Cardiac fibroblast (primary cell): ENCODE measurements at places on chromosomes 2 and 18.

GRCh38 chr2:68726608-68727367 is 7.8 kb upstream of the ARHGAP25 start:
- no peak for DNase-seq

- no peak for DNase-seq
Measured at GRCh38 chr2:62099050-62099449, 96.9 kb upstream of the B3GNT2 start.

GRCh38 chr2:30512243-30512886 is 65.3 kb downstream of the LCLAT1 start:
- no peak for DNase-seq

- DNase-seq, result peak; percentile 63
Measured at GRCh38 chr2:163401481-163401880, 334.3 kb downstream of the FIGN start.

DNA sequence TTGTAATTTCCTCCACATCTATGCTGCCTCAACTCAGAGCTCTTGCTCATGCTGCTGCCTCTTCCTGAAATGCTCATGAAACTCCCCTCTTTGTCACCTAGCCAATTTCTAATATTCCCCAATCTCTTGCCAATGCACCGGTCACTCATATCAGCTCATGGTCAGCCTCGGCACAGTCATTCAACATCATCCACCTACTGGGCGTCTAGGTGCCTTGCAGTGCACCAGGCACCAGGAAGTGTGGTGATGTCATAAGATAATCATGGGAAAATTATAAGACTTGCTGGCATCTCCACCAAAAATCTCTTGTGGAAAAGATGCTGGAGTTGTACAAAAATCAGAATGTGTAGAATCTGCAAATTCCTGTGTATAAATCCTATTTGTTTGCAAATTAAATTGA is 52.6 kb upstream of the RAB27B start:
- peak; percentile 78 for DNase-seq

GRCh38 chr18:44958455-44958854 is 277.8 kb downstream of the SETBP1 start:
- no peak for DNase-seq

DNA sequence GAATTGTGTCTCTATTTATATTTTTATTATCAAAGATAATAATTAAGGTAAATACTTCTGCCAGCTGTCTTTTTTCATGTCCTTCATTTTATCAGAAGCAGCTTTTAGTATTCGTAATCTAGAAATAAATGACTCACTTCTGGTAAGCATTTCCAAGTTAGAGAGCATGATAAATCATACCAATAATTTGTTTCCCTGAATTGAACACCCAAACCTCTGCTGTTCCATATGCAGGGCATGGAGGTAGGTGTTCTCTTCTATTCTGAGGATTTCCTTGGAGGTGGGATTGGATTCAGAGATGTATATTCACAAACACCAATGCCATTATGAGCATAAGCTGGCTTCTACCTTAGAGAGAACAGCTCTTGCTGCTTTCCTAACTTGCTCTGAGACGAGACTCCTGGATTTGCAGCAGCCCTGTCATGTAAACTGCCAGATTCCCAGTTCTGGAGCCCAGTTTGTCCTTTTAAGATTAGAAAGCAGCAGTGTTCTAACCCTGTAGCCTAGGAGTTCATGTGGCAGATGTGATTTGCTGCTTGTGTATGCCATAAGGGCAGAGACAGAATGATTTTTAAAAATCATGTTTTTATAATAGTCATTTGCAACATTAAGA is 47.5 kb downstream of the SKA1 start:
- DNase-seq, result peak; percentile 50

GRCh38 chr2:129757366-129757914 is 222.0 kb upstream of the RAB6C start:
- DNase-seq, result no peak

GRCh38 chr18:6743999-6744398 is 14.5 kb downstream of the ARHGAP28 start:
- no peak for DNase-seq

- DNase-seq, result peak; percentile 56
Measured at GRCh38 chr2:42116195-42117181, 52.7 kb upstream of the EML4 start.

DNA sequence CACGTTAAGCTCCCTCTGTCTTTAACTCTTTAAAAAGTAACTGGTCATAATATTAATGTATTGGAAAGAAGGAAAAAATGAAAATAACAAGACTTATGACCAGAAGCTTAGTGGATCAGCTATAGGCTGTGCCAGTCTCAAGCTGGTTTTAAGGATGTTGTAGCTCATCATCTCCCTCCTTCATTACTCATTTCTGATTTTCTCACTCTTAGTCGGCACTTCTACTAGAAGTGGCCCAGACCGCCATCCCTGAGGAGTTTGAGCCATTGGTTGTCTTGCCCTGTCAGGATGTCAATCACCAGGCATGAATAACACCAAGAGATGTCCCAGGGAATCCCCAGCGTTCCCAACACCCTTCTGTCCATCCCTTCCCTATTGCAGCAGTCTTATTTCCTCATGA is 151.5 kb downstream of the ASXL3 start:
- DNase-seq, result no peak

DNA sequence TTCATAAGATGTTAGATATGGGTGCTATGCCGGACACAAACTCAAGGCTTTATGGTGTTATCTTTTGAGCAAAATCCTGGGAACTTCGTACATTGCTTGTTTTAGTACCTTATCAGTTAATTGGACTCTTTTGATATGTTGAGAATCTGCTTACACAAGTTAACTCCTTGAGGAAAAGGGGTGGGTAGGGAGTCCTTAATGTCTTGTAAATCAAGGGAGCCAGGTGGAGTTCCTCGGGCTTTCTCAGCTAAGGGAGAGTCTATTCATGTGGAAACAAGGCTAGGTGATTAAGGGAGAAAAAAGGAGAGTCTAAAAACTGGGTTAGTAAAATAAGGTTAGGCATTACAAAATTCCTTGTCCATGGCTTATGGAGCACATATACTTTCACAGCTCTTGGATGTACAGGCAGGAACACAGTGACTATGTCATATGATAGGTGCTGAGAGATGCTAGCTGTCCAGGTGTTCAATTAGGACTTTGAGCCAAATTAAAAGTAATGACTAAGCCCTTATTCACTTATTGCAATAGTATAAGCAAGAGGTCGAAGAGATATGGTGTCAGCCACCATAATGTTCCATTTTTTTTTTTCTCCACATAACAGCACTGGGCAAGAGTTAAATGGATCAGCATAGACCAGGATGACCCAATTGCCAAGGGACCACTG is 59.5 kb upstream of the DYNAP start:
- no peak for DNase-seq

DNA sequence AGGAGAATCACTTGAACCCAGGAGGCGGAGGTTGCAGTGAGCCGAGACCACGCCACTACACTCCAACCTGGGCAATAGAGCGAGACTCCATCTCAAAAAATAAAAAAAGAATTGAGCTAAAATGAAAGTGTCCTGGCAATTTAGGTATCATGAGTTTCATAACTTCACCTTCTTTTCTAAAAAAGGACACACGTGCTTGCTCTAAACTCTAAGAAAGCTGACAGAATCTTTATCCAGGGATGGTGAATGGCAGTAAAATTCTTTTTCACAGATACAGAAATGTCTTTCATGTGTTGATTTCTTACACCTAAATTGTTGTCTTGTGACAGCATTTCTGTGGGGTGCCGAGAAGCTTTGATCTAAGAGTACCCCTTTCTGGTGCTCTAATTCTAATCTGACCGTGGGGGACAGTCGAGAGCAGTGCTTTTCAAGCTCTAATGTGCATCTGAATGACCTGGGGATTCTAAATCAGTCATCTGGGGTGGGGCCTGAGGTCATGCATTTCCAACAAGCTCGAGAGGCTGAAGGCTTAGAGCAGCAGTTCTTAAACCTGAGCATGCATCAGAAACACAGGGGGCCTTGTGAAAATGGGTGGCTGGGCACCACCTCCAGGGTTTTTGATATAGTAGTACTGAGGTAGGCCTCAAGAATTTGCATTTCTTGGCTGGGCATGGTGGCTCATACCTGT is 42.1 kb upstream of the REL start:
- DNase-seq, result no peak

DNA sequence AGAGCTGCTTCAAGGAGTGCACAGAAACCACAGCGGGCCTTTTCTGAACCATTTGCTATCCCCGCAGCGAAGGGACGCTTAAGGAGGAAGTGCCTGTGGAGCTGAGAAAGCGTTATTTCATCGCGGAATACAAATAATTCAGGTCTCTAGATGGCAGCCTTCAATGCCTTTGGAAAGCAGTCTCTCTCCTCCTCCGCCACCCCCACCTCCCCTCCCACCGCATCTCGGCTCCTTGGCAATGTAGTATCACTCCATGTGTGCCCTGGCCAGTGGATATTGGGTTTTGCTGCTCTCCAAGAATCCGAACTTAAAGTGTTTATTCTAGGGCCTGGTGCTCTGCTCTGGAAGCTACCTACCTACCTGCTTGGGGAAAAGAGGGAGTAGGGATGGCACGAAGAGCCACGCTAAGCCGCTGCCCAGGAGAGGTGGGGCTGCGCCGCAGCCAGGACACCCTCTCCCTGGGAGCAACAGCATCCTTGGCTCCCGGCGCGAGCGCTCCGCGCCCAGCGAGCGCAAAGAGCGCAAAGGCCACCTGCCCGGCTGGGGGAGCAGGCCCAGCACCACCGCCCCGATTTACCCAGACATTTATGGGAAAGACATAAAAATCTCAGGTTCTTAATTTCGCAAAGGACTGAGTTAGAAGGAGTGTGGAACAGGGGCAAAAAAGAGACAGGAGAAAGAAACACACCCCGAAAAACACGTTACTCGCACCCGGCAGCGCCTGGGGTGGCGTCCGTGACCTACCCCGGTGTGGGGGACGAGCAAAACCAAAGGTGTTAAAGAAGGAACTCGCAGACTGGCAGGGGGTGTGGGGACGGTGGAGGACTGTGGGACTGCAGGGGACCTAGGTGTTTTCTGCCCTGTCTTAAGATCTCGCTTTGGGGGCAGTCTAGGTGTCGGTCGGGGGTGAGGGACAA is 1.0 kb downstream of the SPHKAP start:
- DNase-seq, result no peak

- no peak for DNase-seq
Measured at GRCh38 chr2:236855866-236856847, 229.5 kb upstream of the COPS8 start.

DNA sequence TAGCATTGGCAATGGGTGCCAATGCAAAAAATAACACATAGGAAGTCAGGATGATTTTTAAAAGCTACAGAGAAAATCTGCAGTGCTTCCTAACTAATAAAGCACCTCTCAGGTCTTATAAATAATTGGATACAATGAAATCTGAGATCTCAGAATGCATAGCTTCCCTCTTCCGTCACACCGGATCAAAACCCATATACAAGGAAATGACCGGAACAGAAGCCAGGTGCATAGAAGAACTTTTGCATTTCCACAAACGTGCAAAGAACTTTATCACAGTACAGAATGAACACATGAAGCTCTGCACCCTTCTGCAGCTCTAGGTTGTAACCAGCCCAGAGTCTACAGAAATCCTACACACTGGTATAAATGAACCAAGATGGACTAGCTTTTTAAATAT is 145.4 kb downstream of the TCF4 start:
- no peak for DNase-seq

GRCh38 chr2:85073033-85073432 is 60.2 kb upstream of the TCF7L1 start:
- no peak for DNase-seq

DNA sequence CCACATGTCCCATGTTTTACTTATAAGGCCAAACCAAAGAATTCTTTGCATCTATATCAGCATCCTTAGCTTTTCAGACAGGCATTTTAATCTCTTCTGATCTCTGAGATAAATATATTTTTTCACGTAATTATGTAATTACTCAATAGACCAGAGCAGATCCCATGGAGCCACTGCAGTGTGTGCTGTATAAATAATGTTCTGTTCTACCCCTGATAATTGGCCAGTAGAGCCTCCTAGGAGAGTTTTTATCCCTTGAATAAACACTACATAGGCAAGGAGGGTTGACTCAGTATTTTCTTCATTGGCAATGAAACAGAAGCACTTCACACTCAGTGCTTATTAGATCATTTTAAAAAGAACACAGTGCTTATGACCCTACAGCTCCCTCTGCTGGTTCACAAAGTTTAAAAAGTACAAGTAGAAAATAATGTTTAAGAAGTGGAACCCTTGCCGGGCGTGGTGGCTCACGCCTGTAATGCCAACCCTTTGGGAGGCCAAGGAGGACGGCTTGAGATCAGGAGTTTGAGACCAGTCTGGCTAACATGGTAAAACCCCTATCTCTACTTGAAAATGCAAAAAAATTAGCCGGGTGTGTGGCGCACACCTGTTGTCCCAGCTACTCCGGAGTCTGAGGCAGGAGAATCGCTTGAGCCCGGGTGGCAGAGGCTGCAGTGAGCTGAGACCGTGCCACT is 91.9 kb downstream of the PPP1R1C start:
- peak; percentile 92 for DNase-seq

- peak; percentile 58 for DNase-seq
Measured at GRCh38 chr2:10658041-10658913, 31.5 kb downstream of the NOL10 start.

DNA sequence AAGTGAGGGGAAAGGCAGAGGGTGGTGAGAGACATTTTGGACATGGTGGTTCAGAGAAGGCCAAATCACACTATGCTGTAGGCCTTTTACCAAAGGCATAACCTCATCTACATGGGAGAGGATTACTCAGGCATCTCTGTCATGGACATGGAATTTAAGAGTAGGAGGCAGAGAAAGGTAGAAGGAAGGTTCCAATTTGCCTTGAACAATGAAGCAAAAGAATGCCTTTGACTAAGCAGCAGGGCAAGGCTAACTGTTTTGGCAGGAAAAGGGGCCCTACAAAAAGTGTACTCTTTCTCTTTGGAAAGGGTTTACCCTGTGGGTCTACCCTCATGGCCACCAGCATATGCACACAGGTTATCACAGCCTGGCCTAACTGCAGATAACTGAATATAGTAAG is 45.6 kb upstream of the RNU4ATAC start:
- DNase-seq, result peak; percentile 92

- DNase-seq, result no peak
Measured at GRCh38 chr2:53697092-53697491, 70.5 kb upstream of the CHAC2 start.

- no peak for DNase-seq
Measured at GRCh38 chr2:61263830-61264229, 101.8 kb downstream of the C2orf74 start.

DNA sequence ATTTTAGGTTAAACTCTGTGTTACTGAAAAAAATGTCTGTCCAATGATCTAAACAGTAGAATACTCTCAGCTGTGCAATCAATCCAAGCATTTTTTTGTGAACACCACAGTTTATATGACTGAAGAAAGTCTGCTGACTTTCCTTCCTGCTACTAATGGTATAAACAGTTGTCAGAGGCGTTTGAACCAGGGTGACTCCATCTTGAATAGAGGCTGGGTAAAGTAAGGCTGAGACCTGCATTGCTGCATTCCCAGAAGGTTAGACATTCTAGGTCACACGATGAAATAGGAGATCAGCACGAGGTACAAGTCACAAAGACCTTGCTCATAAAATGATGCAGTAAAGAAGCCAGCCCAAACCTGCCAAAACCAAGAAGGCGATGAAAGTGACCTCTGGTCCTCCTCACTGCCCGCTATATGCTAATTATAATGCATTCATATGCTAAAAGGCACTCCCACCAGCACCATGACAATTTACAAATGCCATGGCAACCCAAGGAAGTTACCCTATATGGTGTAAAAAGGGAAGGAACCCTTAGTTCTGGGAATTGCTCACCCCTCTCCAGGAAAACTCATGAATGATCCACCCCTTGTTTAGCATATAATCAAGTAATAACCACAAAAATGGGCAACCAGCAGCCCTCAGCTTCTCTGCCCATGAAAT is 31.3 kb downstream of the POU3F3 start:
- DNase-seq, result no peak

GRCh38 chr2:151459358-151459757 is 49.7 kb downstream of the RIF1 start:
- DNase-seq, result peak; percentile 67
